ENCODE measurements at places on chromosomes 7 and 10.

DNA sequence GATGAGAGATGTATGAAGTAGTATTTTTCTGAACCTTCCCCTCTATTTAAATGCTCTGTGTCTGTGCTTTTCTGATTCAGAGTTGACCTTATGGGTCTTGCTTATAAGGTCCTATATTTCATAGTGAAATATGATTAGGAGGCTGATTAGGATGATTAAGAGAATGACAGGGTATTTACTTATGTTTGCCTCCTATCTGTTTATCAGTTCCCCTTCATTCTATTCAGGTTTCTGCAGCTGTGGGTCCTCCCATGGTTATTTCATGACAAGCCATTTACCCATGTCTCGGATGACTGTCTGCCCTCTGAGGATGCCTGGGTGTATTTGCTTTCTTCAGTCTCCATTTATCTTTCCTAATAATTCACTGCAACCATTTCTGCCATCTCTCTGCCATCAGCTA lies 16.9 kb downstream of the RPA3 start:
- no peak for DNase-seq

GRCh38 chr10:123538401-123539320 lies 127.5 kb upstream of the GPR26 start:
- no peak for DNase-seq

GRCh38 chr10:110496553-110497437 lies 912 bp upstream of the DUSP5 start:
- DNase-seq = no peak

DNA sequence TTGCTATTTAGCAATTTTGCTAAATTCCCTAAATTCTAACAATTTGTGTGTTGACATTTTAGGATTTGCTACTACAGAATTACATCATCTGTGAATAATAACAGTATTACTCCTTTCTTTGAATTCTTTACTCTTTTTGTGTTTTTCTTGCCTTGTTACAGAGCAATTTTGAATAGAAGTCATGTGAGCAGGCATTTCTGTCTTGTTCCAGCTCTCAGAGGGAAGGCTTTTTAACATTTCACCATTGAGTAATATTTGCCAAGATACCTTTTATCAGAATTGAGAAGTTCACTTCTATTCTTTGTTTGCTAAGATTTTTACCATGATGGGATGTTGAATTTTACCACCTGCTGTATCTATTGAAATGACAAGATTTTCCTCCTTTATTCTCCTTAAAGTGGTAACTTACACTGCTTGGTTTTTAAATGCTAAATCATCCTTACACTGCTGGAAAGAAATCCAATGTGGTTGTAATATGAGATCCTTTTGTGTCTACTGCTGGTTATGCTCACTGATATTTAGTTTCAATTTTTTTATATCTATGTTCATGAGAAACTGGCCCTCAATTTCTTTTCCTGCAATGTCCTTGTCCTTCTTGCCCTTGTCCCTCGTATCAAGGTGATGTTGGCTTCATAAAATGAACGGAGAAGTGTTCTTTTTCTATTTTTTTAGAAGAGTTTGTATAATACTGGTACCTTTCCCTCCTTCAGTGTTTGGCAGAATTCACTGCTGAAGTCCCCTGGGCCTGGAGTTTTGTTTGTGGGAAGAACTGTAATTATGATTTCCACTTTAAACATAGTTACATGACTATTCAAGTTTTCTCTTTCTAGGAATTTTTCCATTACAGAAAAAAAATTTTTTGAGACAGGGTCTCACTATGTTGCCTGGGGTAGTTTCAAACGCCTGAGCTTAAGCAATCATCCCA lies 50.3 kb upstream of the ATP6V0A4 start:
- DNase-seq = no peak

- no peak for DNase-seq
Observed at GRCh38 chr10:49107111-49107886, 8.0 kb downstream of the VSTM4 start.

DNA sequence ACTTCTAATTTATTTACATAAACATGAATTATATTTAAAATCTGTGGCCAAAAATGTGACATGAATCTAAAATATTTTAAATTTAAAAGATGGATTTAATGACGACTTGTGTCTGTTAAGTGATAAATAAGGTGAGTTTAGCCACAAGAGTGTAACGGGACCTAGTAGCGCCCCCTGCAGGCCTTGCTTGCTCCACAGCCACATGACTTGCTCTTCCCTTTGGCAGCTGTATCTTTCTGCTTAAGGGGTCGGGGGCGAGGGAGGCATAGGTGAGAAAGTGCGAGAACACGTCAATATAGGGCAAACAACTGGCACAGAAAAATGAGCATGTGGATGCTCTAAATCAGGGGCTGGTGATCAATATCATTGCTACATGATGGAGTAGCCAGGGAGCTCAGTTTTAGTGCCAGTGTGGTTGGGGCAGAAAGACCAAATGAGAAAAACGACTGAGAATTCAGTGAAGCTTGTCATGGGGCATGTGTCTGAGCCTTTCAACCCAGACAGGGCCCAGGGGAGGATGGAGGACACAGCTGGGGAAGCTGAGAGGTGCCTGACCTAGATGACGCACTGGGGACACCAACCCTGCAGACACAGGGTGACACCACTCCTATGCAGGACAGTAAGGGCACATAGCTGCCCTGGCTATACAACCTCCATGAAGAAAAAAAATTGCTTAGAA lies 49.8 kb downstream of the PAXIP1 start:
- no peak for DNase-seq

- DNase-seq = no peak
Observed at GRCh38 chr10:5971315-5971832, 6.0 kb downstream of the IL15RA start.

DNA sequence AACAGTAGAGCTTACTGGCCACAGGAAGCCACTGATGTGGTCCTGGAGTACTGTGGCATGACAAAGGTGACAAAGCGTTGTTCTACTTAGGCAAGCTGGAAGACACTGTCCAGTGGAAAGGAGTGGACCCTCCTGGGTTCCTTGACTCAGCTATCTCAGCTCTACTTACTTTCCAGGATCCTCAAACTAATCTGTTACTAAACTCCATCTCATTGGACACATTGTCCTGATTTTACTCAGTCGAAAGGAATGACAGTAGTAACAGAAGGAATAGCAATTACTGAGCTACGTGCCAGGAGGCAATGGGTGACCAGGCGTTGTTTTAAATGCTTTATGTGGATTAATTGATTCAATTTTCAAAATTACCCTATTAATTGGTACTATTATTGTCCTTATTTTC lies 41.6 kb downstream of the ABLIM1 start:
- DNase-seq = no peak
